ENCODE measurements at places on chromosomes 1 and 21. TPM values are rescaled to one million over a fixed set of nuclear protein-coding genes. Genes with fewer than 3 reads are reported as not detected.

Gene USP25
- 33.4 TPM for total RNA-seq

Gene PRR9
- total RNA-seq: not detected

Gene HSPB7
- total RNA-seq: not detected

Gene TBX19
- total RNA-seq: 0.69 TPM

Gene SLC6A17
- total RNA-seq: 2.0 TPM

Gene CFAP141
- not detected for total RNA-seq

Gene ZZZ3
- total RNA-seq: 59.0 TPM

Gene CFHR2
- not detected for total RNA-seq

Gene LCE6A
- total RNA-seq: not detected

Gene FAAH
- total RNA-seq: 0.30 TPM

Gene SPRR5
- not detected for total RNA-seq

Gene IL20
- total RNA-seq: not detected

Gene LCE2A
- total RNA-seq: not detected

Gene FHAD1
- 0.40 TPM for total RNA-seq

Gene GIPC2
- total RNA-seq: 3.6 TPM

Gene RHD
- not detected for total RNA-seq

Gene SHE
- 39.5 TPM for total RNA-seq

Gene AK4
- 14.2 TPM for total RNA-seq

Gene PLD5
- total RNA-seq: not detected

Gene LRRIQ3
- 0.34 TPM for total RNA-seq

Gene MAD2L2
- 43.5 TPM for total RNA-seq

Gene C1QB
- not detected for total RNA-seq

Gene SPRR2A
- not detected for total RNA-seq

Gene KISS1
- total RNA-seq: 21.9 TPM

Gene TLCD4
- total RNA-seq: 0.07 TPM

Gene LAX1
- total RNA-seq: 0.15 TPM

Gene GJC2
- 0.98 TPM for total RNA-seq

Gene BARHL2
- not detected for total RNA-seq

Gene HSD3B2
- total RNA-seq: not detected

Gene KRTAP19-3
- total RNA-seq: not detected

Gene RNU1-4
- total RNA-seq: not detected

Gene SGIP1
- total RNA-seq: 9.4 TPM

Gene FTCD
- not detected for total RNA-seq

Gene TMEM269
- not detected for total RNA-seq
